ENCODE measurements at places on chromosomes 3 and 15.

DNA sequence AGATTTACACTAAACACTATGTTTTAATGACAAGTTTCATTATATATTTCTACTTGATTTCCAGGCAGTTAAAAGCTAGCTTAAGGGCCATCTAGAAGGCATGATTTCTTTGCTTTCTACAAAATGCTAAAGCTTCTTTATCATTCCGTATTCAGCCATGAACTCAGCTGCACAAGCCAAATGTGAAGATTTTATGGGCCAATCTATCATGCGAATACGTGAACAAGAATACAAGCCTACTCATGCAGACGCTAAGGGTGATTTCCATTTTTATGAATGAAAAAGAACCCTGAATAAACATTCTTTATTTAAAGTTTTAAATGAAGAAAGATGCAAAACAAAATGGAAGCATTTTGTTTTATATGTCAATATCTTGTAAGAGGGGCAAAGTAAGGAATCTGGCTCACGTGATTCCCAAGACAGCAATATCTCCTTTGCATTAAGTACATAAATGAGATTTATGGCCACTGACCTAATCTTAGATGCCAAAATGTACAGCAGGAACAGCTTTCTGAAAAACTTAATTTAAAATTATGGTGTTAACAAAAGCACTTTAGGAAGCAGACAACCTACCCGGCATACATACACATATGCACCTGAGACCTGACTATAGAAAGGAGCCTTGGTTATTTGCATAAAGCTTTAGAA, 215.8 kb downstream of the DPH6 start:
- DNase-seq: no peak

DNA sequence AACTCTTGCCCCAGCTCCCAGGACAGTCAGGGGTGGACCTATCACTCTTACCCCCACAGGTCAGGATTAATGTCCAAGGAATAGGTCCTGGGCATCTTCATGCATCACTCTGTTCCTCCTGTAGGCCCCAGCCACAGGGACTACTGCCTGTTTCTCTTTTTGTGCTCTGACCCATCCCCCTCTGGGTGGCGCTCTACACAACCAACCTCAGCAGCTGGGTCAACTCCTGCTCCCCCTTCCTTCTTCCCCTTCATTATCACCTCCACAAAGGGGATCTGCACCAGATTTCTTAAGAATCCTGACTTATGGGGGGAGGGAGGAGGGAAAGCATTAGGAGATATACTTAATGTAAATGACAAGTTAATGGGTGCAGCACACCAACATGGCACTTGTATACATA, 12.2 kb upstream of the TRANK1 start:
- no peak for DNase-seq

DNA sequence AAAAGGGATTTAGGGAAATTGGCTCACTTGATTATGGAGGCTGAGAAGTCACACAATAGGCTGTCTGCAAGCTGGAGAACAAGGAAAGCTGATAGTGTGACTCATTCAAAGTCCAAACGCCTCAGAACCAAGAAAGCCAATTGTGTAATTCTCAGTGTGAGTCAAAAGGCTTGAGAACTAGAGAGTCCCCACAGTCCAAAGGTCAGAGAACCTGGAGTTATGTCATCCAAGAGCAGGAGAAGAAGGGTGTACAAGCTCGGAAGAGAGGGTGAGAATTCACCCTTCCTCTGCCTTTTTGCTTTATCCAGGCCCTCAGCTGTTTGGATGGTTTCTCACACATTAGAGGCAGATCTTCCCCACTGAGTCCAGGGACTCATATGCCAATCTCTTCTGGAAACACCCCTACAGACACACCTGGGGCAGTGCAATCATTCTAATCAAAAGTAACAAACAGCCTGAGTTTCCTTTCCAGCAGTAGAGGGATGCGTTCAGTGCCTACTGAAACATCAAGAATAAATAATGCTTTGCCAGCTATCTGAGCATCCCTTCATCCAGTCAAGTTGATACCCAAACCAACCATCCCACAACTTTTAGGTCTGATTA, 271.5 kb downstream of the SATB1 start:
- no peak for DNase-seq

DNA sequence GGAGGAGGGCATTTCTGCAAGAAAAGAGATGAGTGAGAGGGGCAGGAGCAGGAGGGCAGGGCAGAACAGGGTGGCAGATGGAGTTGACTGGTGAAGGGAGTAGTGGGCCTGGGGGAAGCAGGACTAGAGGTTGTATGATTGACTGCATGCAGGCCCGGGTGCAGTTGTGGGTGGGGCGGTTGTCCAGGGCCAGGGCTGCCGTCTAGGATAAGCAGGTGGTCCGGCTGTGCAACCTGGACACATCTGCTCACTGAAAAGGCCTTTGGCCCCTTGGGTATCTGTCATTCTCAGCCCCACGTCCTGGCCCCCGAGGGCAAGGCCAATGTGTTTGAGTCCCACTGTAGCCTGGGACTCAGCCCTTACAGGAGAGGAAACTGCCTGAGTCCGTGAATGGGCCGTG, 25.4 kb downstream of the ALS2CL start:
- DNase-seq: no peak

- DNase-seq: no peak
Measured at GRCh38 chr15:75431270-75431669, 20.2 kb downstream of the SIN3A start.

DNA sequence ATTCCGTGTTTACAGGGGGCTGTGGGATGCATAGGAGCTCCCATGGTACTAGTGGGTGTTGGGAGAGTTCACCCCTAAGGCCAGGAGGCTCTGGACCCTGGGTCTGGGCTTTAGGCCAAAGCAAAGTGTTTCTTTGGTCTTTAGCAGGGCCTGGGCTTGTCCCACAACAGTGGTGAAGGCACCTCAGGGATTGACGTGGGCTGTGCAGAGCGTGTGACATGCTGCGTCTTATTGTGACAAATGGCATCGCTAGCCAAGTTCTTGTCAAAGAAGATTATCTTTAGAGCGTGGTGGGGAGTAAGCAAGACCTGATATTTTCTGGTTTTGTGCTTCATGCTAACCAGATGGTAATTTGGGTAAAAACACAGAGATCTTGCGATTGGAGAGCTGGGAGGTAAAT, 170.1 kb downstream of the APBA2 start:
- no peak for DNase-seq

DNA sequence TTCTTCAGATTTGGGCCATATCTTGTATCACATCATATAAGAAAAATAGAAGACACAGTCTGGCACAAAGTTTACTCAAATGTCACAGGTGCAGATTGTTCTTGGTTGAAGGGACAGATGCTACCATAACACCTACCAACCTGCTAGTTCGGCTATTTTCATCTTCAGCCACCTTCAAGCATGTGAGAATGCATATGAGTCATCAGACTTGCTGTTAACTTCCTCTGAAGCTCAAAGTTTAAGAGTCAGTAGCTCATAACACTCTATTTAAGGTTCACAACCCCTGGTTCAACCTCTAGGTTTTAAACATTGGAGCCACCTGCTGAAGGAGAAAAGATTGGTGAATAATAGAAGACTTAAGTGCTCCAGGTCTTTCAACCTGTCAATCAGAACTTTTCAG, 522.8 kb downstream of the NLGN1 start:
- DNase-seq: no peak

DNA sequence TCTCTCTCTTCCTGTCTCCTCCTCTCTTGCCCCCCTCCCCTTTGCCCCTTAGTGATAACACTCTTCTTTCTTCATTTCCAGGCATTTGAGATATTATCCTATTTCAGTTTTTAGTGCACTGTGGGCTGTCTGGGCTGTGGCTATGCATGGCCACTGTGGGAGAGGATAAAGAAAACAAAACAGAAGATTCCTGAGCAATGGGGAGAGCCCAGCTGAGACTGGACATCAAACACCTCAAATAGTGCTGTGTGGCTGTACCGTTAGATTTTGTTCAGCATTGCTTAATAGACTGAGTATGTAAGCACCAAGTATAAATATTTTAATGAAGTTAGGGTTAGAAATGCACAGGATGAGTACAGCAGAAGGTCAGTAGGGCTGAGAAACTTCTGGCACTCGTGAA, 7.9 kb upstream of the GBE1 start:
- no peak for DNase-seq

DNA sequence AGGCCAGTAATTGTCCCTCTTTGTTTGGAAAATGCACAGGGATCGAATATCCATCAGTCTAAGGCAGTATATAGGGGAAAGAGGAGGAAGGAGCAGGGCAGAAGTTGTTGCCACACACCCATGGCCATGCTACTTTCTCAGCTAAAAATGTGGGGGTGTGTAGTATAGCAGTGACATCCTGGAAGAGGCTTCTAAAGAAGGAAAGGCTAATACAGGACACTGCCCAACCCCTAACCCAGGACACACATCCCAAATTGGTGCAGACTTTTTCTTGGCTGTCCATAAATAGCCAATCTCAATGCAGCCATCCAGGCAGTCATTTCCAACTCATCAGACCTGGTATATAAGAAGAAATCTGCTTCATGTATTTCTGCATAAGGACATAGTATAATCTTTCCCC, 33.1 kb upstream of the LRRN1 start:
- DNase-seq: no peak

GRCh38 chr3:168996622-168997021, 666.9 kb downstream of the MECOM start:
- no peak for DNase-seq

DNA sequence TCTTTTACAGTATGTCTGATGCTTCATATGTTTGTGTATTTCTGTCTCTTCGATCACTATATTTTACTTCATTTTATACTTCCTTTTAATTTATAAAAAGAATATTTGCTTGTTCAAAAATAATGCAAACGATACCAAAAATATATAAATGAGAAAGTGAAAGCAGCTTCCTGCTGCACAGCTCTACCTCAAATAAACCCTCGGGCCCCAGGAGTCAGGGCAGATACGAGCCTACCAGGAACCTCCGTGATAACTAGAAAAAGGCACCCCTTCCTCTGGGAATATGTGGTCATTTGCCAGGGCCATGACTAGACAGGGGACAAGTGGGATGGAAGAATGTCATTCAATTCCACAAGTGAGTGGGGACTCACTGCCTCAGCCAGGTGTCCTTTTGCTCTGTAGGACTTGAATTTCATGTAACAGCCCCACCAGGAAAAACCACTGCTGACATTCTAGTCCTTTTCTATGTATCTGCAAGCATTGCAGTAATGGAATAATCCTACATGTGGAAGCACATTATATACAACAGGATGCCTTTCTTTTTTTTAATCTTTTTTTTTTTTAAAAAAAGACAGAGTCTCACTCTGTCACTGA, 133.3 kb downstream of the SUCLG2 start:
- no peak for DNase-seq

- DNase-seq: no peak
Measured at GRCh38 chr3:67414740-67415139, 239.7 kb downstream of the SUCLG2 start.

DNA sequence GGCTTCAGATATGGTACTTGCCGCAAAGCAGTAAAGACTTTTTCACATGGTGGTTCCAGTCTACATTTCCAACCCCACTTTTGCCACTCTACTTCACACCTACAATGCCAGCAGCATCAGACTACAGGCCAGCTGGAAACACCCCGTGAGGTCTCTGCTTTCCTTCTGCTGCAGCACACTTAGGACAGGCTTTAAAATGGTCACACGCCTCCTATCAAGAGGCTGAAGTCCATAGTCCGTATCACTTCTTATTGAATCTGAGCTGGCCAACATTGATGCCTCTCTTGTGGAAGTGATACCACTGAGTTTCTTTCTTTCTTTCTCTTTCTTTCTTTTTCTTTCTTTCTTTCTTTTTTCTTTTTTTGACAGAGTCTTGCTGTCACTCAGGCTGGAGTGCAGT, 59.8 kb downstream of the ZNF860 start:
- DNase-seq: no peak

DNA sequence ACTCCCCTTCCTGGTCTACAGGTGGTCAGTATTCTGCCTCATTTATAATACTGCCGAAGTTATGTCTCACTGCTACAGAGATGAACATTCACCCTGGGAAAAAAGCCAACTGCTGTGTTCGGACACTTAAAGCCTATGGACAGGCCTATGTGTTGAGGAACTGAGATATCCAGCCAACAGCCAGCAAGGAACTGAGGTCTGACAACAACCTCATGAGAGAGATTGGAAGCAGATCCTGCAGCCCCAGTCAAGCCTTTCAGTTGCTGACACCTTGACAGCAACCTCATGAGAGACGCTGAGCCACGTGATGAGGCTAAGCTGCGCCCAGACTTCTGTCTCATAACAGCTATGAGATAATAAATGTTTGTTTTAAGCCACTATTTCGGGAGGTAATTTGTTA, 18.2 kb upstream of the FHIT start:
- no peak for DNase-seq

GRCh38 chr3:123724306-123724705, 139.5 kb upstream of the HACD2 start:
- DNase-seq: no peak

DNA sequence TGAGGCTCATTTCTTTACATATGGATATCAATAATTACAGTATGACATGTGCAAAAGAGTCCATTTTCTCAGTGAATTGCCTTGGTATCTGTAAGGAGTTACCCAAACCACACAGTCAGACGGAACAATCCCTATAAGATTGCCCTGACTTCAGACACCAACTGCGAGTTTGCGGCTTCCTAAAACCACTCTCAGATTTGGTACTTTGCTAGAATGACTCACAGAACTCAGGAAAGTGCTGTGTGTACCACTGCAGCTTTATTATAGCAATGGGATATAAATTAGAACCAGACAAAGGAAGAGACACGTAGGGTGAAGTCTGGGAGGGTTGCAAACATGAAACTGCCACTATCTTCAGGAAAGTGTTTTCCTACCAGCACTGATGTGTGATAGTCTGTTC, 45.8 kb upstream of the ATP13A3 start:
- no peak for DNase-seq

- no peak for DNase-seq
Measured at GRCh38 chr3:195872800-195873199, 35.6 kb downstream of the TNK2 start.

DNA sequence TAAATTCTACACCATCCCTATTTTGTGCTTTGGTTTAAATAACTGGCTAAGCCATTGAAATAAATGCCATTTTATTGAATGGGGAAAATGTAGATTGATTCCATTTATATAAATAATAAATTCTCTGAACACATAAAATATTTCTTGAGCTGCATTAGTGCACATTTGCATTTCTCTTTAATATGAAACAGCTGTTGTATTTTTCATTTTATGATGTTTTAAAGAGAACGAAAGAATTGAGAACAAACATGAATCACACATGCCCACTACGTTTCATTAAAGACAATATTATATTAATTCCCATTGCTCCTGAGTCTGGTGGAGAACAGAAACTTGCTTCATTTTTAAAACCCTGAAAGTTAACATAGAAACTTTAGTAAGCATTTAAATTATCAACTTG, 235.7 kb upstream of the CFAP20DC start:
- DNase-seq: no peak

GRCh38 chr3:63061449-63061848, 186.2 kb upstream of the CADPS start:
- DNase-seq: no peak

- DNase-seq: no peak
Measured at GRCh38 chr3:117763561-117763960, 1054.0 kb downstream of the TUSC7 start.

Measured in nephron progenitor cell (in vitro differentiated cells).